ENCODE measurements at places on chromosomes 1 and 21.
A peak's percentile ranks its signal among the peaks of the same experiment; 100 is the strongest.

DNA sequence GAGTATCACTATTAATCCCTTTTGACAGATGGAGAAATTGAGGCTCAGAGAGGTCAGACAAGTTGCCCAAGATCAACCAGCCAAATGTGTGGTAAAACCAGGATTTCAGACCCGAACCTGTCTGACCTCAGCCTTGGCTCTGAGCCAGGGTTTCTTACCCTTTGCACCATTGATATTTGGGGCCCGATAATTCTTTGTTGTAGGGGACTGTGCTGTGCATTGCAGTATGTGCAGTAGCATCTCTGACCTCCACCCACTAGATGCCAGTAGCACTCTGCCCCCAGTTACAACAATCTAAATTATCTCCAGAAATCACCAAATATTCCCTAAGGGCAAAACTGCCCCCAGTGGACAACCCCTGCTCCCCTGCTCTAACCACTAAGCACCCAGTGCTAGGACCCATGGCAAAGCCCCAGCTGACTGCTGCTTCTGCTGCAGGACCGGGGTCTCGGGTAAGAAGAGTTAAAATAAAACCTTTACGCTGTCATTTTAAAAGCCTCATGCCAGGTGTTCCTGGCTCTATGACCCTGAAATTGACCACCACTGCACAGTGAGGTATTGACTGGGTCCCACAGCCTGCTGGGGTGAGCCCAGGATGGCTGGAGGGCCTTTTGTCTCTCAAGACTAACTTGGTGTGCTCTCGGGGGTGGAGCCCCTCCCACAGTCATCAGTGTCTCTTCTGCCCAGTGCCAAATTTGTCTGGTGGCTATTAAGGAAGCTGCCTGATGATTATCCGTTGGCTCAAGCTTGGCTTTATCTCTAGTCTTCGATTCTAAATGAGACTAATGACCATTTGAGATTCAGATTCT lies 5.6 kb upstream of the MAN1C1 start:
- no peak for DNase-seq

GRCh38 chr1:207670192-207670591 lies 25.3 kb downstream of the CR1L start:
- no peak for DNase-seq

DNA sequence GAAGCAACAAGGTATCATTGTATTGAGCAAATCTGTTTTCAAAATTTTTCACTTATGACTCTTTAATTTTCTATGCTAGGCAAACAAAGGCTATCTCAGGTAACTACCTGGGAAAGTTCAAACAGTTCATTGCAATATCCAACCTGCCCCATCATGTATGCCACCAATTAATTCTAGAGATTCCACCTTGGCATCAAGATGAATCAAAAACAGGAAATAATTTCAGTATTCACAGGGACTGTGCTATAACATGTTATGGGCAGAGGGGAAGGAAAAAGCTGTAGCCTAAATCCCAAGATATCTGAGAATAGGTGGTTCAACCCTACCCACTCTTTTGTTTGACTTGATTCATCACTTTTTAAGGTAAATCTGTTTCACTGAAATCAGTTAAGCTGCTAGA lies 67.5 kb upstream of the SH3GLB1 start:
- no peak for DNase-seq

- no peak for DNase-seq
These were observed 115.4 kb downstream of the OLFML2B start for GRCh38 chr1:161908264-161908663.

- no peak for DNase-seq
These were observed 477.1 kb upstream of the NR5A2 start for GRCh38 chr1:199550199-199551065.

DNA sequence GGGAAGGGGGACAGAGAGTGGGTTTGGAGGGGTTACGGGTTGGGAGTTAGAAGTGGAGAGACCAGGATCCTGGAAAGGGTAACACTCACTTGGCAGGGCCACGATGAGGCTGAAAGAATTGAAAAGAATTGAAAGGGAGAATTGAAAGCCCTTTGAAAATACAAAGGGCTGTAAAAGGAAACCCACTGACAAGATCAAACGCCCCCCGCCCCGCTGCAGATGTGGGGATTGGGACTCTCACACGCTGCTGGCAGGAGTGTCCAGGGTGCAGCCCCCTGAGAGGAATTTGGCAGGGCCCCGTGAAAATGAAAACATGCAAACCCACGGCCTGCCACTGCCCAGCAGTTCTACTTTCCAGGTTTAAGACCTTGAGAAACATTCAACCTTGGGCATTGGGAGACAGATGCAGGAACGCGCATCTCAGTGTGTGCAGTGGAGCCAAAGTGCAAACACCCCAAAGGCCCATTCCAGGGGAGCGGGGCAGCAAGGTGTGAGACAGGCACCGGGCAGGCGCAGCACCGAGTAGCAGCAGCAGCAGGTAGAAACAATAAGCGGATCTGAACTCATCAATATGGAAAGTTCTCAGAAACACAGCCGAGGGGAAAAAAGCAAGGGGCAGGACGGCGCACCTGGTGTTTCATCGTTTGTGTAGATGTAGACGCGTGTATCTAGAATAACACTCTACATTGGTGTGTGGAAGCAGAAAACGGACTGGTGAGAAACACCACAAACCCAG lies 8.3 kb upstream of the TNFRSF1B start:
- DNase-seq: no peak

DNA sequence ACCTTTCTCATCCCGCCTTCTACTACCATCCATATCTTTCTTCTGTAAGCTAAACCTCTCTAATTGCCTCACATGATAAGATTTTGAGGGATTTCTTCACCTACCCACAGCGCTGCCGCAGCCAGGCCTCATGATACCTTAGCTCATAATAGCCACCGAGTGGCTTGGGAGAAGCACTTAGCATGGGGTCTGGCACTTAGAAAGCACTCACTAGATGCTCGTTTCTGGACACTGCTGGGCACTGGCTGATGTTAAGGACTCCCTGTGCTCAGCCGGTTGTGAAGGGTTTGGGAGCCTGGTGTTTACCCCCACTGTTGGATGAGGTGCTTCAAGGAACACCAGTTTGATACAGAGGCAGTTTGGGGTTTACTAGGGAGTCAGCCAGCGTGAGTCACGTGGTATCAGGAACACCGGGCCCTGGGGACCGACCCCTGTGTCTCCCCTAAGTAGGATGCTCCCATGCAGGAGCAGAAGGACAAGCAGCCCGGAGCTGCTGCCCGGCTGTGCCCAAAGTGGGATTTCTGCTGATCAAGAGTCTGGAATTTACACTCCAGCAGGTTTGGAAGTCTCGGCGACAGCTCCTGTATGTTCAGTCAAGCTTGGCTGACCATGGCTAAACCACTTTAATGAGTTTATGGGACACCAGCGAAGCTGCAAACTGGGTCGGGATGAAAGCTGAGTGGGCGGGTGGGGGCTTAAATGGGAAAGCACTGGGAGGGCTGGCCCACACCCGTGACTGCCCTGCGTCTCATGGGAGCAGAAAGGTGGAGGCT lies 63.3 kb downstream of the GALNT2 start:
- DNase-seq: no peak

- DNase-seq: no peak
These were observed 27.2 kb upstream of the SLC22A15 start for GRCh38 chr1:115949156-115949555.

GRCh38 chr1:187773168-187773567 lies 944.4 kb downstream of the PLA2G4A start:
- DNase-seq: no peak

- DNase-seq: no peak
These were observed 41.4 kb upstream of the KIF1B start for GRCh38 chr1:10168912-10169514.

- no peak for DNase-seq
These were observed 65.6 kb downstream of the GRIK3 start for GRCh38 chr1:36968730-36969129.

DNA sequence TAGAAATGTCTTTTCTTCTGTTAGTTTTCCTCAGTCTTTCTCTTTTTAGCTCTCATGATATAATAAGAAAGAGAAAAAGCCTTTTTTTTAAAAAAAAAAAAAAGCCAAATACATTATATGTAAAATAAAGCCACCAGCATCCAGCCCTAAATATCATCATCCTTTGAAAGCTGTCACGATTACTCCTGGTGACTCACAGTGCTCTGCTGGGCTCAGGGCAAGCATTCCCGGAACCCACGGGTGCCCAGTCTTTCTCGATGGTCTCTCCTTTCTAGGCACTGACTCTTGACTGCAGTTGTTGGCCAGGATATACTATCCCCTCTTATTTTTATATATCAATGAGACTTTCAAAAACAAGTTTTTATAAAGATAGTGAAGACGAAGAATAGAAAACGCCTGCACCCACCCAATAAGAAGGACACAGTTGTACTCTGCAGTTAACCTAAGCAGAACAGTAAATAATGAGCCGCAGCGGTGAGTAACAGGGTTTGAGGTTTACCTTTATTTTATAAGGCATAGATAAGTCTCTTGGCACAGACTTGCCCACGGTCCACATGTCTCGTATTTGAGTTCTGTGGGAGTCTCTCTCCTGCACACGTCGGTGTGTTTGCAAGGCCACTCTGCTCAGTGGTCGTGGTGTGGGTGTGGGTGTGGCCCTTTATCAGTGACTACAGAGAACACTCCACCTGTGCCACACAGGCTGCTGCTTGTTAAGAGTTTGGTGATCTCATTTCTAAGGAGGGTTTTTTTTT lies 15.7 kb upstream of the MX2 start:
- DNase-seq: no peak

GRCh38 chr1:228280106-228280901 lies 72.5 kb downstream of the OBSCN start:
- DNase-seq: no peak

- DNase-seq: no peak
These were observed 5.1 kb upstream of the ELAVL4 start for GRCh38 chr1:50103615-50104081.

DNA sequence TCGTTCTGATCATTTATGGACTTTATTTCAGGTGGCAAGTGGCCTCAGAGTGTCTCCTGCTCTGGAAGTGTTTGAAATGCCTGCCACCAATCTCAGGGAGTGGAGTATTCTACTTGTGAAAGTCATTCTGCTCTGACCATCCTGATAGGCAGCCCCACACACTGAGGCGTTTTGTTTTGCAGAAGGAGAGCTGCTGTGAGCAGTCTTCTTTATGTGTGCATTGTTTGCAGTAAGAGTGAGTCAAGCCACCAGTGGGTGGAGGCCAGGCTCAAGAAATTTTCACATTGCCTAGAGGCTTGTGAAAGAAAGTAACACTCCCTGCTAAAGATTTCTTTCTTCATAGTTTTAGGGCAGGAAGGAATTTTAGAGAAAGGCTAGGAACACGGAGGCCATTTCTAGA lies 204.4 kb downstream of the SLC35F3 start:
- no peak for DNase-seq

- no peak for DNase-seq
These were observed 88.4 kb downstream of the C21orf91 start for GRCh38 chr21:17730782-17731181.

- DNase-seq: no peak
These were observed 5.0 kb downstream of the HPDL start for GRCh38 chr1:45331436-45332345.

DNA sequence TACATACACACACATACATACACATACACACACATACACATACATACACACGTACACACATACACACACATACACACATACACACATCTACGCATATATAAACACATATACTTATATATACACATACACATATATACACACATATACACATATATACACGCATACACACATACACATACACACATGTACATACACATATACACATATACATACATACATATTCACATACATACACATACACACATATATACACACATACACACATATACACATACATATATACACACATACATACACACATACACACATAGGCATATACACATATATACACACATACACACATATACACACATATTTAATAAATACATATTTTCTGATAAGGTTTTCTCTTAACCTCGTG lies 324.0 kb downstream of the RPS6KC1 start:
- no peak for DNase-seq

GRCh38 chr1:66207484-66207883 lies 326.5 kb upstream of the SGIP1 start:
- DNase-seq: no peak

DNA sequence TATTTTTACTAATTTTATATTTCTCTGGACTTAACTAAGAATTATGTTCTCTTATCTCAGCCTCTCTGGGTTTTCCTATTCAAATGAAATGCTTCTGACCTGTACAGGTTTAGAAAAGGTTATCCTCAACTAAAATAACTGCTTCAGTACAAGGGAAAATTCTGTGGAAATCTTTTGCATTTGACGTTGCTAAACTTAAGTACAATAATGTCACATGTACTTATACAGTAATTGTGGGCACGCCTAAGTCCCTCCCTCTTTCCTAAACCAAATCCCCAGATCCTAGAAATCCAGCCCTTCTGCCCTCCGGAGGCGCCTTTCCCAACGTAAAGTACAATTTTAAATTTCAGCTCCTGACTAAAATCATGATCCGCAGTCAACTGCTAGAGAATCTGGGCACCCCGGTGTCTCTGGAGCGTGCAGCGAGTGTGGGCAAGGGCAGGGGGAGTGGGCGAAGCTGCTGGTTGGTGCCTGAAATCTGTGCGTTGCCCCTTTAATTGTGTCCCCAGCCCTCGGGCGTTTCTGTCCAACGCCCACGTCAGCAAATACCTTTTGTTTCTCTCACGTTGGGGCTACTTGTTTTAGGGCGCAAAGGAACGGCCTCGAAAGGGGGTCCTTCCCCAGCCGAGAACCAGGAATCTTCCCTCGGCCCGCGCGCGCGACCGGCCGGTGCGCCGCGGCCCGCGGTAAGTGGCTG lies at the start of gene ZBTB8A:
Gene ZBTB8A (plus strand): TSS at position 541 of the 697 bp plus-strand sequence. CDS start 53,505 bp downstream, outside the sequence.
- DNase-seq: peak; percentile 82

GRCh38 chr1:245261786-245262185 lies 107.0 kb downstream of the KIF26B start:
- no peak for DNase-seq

DNA sequence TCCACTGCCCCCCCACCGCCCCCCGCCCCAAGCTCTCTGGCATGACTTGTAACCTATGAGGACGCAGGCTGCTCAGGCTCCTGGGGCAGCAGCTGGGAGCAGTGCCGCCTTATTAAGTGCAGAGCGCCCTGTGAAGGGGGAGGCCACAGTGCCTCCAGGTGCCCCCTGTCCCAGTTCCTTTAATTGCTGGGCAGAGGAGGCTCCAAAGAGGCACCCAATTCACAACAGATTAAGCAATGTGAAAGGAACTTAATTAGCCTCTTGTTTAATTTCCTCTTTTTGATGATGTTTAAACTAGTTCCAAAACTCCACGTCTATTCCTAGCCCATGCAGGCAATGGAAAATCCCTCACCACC lies 3.0 kb downstream of the RXFP4 start:
- DNase-seq: no peak

DNA sequence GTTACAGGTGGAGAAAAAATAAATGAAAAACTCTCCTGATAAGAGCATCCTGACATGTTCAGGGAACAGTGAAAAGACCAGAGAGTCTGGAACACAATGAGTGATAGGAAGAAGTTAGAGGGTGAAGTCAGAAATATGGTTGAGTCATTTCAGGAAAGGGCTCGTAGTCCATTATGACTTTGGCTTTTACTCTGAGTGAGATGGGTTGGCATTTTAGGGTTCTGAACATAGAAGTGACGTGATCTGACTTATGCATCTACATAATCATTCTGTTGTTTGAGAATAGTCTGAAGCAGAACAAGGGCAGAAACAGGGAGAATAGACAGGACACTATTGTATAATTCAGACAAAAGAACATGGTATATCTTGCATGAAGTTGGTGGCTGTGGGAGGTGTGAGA lies 5.8 kb downstream of the HMCN1 start:
- no peak for DNase-seq
